ENCODE measurements at places on chromosomes 5 and 9. TPM values are rescaled to one million over a fixed set of nuclear protein-coding genes. Genes with fewer than 3 reads are reported as not detected.

RORB gene
- under 0.01 TPM for total RNA-seq

NME5 gene
- total RNA-seq: 1.1 TPM

C1QTNF2 gene
- not detected for total RNA-seq

BAAT gene
- not detected for total RNA-seq

ADAMTS16 gene
- not detected for total RNA-seq

LEAP2 gene
- total RNA-seq: not detected

LECT2 gene
- total RNA-seq: not detected

UHRF2 gene
- 106 TPM for total RNA-seq

TMEM215 gene
- not detected for total RNA-seq

DEPDC1B gene
- total RNA-seq: 17.3 TPM

TEX48 gene
- not detected for total RNA-seq

FOXD4L5 gene
- total RNA-seq: not detected

RELL2 gene
- total RNA-seq: 3.9 TPM

TMEFF1 gene
- total RNA-seq: 3.8 TPM

PCDHB13 gene
- 0.65 TPM for total RNA-seq

UAP1L1 gene
- 15.8 TPM for total RNA-seq

SH3PXD2B gene
- total RNA-seq: 15.9 TPM

NAIF1 gene
- 9.4 TPM for total RNA-seq

NDUFAF2 gene
- 39.3 TPM for total RNA-seq

NSG2 gene
- not detected for total RNA-seq

CCL27 gene
- not detected for total RNA-seq

IFNB1 gene
- 0.46 TPM for total RNA-seq

TRPM3 gene
- total RNA-seq: 1.6 TPM

PLAC8L1 gene
- total RNA-seq: not detected

CDK9 gene
- total RNA-seq: 162 TPM

SPEF2 gene
- total RNA-seq: 0.97 TPM
